ENCODE measurements at places on chromosomes 6 and 20.
A peak's percentile ranks its signal among the peaks of the same experiment; 100 is the strongest.

- no peak for DNase-seq
Measured at GRCh38 chr20:33656010-33656782, 5.9 kb upstream of the C20orf144 start.

DNA sequence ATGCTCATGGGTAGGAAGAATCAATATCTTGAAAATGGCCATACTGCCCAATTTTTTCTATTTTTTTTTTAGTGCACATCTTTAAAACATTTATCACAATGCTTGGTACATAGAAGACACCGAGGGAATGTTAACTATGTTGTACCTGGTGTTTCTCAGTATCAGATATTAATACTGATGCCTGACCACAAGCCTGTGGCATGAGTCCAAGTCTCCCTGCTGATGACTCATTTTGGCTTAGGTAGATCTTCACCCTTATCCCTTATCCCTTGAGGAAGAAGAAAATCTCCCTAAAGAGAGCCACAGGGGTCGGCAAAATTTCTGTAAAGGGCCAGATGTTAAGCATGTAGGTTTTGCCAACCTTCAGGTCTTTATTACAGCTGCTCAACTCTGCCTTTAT is 14.5 kb downstream of the CD109 start:
- DNase-seq: no peak

DNA sequence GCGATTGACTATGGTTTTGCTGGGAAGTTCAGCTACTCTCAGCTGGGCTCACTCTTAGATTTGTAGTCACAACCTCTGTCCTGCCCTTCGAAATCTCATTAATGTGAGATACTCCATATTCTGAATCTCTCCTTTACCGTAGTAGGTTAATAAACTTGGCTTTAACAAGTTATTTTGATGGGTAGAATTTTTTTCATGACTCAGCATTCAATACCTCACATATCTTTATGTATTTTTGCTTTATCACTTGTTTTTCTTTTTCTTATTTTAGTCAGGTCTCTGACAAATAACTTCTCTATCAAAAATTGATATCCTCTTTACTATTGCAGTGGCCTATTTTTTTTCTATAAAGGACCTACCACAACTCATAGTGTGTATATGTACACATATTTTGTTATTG is 855.2 kb upstream of the ADGRB3 start:
- DNase-seq: no peak

- no peak for DNase-seq
Measured at GRCh38 chr6:11262242-11262641, 29.8 kb upstream of the NEDD9 start.

DNA sequence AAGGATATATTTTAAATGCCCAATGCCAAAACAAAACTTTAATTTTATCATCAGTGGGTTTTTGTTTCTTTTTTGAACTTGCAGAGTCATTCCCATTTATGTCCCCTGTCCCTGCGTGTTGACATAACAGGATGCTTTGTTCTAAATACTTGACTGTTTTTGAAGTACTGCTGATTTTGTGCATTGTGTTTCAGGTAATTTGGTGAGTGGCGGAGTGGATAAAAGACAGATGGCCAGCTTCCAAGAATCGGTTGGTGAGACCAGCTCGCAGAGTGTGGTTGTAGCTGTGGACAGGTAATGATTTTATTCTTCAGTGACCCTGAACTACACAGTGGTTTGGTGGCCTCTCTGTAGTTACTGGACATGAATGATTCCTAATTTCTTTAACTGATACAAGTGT is 50.5 kb upstream of the CSE1L start:
- DNase-seq: no peak

DNA sequence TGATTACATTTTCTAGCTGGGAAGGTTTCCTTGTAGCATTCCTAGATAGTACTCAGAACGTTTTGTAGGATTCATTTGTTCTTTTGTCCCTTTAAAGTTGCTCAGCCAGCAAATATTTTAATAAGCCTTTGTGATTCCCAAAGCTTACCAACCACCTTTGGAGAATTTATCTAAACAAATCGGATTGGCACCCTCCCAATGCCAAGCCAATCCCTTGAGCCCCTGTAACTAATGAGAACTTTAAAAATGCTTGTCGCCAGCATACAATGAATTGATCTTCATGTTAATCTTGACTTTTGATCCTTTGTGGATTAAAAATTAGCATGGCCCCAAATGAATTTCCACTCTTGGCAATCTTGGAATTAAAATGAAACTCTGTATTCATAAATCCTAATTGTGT is 559.5 kb downstream of the UTRN start:
- no peak for DNase-seq

GRCh38 chr20:42046371-42047085 is 428.4 kb upstream of the CHD6 start:
- no peak for DNase-seq

DNA sequence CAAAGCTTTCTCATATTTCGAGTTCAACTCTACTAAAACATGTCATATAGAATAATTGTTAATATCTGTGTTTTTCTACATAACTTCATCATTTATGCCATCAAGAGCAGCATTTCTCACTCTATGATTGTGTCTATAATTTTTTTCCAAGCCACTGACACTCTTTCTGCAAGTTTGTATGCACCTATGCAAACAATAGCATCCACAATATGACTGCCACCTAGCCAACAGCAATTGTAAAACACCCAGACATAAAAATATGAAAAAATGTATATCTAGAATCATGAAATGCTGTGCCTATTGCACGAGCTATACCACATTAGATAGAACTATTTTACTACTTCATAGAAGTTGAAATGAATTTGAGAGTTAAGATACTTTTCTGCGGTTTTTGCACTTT is 286.5 kb upstream of the MARCKS start:
- no peak for DNase-seq

- DNase-seq: no peak
Measured at GRCh38 chr6:149359440-149359839, 40.6 kb upstream of the SUMO4 start.

GRCh38 chr6:13194852-13195251 is 133.5 kb downstream of the TBC1D7 start:
- no peak for DNase-seq

DNA sequence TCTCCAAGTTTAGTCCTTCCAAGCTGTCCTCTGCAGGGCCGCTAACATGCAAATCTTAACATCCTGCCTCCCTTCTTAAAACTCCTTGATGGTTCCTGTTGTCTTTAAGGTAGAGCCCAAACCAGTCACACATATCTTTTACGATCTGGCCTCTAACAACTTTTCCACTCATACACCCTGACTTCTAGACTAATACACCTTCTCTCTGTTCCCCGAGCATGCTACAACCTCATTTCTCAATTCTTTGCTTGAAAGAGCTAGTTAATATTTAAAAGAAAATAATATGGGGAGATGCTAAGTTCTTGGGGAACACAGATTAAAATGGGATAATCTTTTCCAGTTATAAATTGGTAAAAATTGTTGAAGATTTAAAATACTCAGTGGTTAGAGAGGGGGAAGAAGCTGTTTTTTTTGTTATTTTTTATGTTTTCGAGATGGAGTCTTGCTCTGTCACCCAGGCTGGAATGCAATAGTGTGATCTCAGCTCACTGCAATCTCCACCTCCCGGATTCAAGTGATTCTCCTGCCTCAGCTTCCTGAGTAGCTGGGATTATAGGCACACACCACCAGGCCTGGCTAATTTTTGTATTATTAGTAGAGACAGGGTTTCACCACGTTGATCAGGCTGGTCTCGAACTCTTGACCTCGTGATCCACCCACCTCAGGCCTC is 250.7 kb downstream of the MAFB start:
- DNase-seq: no peak

- DNase-seq: no peak
Measured at GRCh38 chr6:166633732-166634535, 6.9 kb upstream of the RPS6KA2 start.

GRCh38 chr6:13500264-13500663 is 12.9 kb upstream of the GFOD1 start:
- no peak for DNase-seq

DNA sequence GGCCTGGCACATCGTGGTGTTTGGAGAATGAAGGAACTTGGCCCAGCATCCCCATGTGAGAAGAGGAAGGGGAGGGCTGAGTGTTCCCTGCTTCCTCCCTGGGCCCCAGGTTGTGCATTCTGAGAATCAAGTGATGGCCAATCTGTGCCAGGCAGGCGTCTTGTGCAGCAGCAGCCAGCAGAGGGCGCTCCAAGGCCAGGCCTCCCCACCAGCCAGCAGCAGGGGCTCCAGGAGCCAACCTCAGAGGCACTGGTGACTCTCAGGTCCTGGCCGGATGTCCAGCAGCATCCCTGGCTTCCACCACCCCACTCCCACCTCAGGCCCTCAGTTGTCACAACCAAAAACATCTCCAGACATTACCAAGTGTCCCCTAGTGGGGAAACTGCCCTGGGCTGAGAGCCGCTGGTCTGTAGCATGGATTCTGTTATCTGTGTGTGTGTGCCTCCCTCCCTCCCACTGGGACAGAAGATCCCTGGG is 192.0 kb downstream of the PREX1 start:
- peak; percentile 32 for DNase-seq

GRCh38 chr6:36953931-36954261 is 642 bp upstream of the PI16 start:
- no peak for DNase-seq

- DNase-seq: peak; percentile 0
Measured at GRCh38 chr6:57173056-57173885, 1.1 kb downstream of the BAG2 start.

GRCh38 chr20:43444107-43444506 is 13.6 kb upstream of the SRSF6 start:
- no peak for DNase-seq

GRCh38 chr6:46377209-46377608 is 114.0 kb downstream of the RCAN2 start:
- no peak for DNase-seq

DNA sequence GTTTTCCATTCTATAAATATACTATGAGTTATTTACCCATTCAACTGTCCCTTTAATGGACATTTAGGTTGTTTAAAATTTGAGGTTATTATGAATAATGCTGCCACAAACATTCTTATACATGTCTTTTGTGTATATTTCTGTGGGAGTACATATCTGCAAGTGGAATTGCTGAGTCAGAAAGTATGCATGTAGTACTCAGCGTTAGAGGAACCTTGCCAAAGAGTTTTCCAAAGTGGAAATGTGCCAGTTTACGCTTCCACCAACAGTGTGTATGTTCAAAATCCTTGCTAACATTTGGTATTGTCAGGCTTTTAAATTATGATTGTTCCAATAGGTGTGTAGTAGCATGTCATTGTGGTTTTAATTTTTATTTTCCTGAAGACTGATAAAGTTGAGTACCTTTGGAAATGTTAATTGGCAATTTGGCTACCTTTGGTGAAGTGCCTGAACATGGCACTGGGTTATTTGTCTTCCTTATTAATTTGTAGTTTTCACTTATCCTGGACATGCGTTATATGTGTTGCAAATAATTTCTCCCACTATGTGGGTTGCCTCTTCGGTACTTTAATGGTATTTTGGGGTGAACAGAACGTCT is 341.2 kb downstream of the CD83 start:
- no peak for DNase-seq

- DNase-seq: no peak
Measured at GRCh38 chr6:113171882-113172281, 685.3 kb upstream of the MARCKS start.

DNA sequence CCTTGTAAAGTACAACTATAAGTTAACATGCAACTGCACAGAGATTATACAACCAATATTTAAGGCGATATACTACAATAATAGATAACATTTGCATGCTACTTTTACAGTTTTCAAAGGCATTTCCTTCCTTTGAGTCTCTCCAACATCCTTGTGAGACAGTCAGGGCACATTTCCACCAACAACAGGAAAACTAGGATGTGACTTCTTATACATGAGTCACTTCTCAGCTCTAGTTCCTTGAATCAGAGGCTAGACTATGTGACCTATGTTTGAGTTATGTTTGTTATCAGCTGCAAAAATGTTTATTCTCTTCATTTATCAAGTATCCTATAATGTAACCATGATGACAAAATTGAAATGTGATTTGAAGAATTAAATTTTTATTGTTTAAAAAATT is 51.7 kb upstream of the TFAP2D start:
- no peak for DNase-seq

- DNase-seq: no peak
Measured at GRCh38 chr6:62721408-62721807, 435.4 kb upstream of the KHDRBS2 start.

GRCh38 chr6:34671801-34672656 is 24.5 kb downstream of the ILRUN start:
- peak; percentile 66 for DNase-seq

DNA sequence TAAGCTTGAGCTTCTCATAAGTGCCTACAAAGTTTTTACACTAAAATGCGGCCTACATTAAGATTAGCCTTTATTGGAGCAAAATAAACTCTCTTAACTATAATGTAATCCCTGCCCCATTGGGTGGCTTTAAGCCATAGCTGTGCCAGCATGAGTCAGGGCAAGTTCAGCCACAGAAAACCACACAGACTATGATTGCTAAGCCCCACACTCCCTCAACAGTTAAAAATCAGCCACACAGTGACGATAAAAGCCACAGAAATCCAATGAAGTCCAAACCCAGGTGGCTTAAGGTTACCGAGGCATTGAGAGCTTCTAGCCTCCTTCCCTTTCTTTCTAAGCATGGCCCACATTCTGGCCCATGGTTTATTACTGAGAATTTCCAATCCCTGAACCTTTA is 61.6 kb downstream of the GRM1 start:
- DNase-seq: no peak

GRCh38 chr6:116266803-116267202 is 12.9 kb downstream of the TSPYL1 start:
- no peak for DNase-seq

GRCh38 chr6:40620574-40621240 is 33.5 kb upstream of the LRFN2 start:
- no peak for DNase-seq

GRCh38 chr6:84739866-84740208 is 24.6 kb downstream of the TBX18 start:
- DNase-seq: no peak

DNA sequence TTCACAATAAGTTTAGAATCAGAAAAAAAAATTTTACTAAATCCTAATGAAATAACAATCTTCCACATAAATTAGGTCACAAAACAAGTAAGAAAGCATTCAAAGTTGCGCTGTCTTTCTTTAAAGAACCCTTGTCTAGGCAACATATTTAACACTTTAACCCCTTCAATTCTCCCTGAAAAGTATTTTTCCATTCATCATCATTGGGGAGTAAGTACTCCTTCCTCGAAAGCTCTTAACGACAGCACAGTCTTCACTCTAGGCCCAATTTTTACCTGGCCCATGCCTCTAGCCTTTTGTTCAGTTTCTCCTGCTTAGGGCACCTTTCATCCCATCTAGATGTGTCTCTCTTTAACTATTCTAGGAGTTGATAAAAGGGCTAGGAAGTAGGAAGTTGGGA is 2.6 kb downstream of the TSPYL1 start:
- DNase-seq: no peak

- DNase-seq: no peak
Measured at GRCh38 chr20:43844778-43845614, 69.7 kb upstream of the TOX2 start.

- no peak for DNase-seq
Measured at GRCh38 chr20:56506103-56506502, 18.4 kb upstream of the FAM209A start.

GRCh38 chr6:51854876-51855275 is 232.5 kb downstream of the PKHD1 start:
- DNase-seq: no peak

- DNase-seq: no peak
Measured at GRCh38 chr20:3339076-3339475, 68.4 kb downstream of the DNAAF9 start.

GRCh38 chr6:147054158-147054557 is 150.1 kb upstream of the STXBP5 start:
- DNase-seq: no peak

- DNase-seq: no peak
Measured at GRCh38 chr6:157125531-157125930, 197.8 kb downstream of the TMEM242 start.

GRCh38 chr6:85620308-85620707 is 22.4 kb downstream of the SYNCRIP start:
- no peak for DNase-seq
